ENCODE measurements at places on chromosomes 4 and X.

GRCh38 chr4:70678383-70678999, 9.8 kb upstream of the UTP3 start:
- no peak for DNase-seq

DNA sequence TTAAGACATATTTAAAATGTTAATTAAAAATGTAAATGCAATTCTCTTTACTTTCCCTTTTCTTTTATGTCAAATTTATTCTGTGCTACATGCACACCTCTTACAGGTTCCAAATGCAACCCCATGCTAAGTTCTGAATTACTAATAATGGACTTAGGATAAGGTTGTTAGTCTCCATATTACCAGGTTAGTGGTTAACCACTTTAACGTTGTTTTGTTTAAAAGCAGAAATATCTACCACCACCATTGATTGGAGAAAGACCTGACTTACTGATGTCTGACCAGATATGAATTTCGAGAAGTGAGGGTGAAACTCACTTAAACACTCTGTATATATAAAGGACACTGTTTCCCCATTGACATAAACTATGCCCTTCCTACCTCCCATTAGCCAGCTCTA, 6.9 kb upstream of the TRPC3 start:
- DNase-seq: no peak

DNA sequence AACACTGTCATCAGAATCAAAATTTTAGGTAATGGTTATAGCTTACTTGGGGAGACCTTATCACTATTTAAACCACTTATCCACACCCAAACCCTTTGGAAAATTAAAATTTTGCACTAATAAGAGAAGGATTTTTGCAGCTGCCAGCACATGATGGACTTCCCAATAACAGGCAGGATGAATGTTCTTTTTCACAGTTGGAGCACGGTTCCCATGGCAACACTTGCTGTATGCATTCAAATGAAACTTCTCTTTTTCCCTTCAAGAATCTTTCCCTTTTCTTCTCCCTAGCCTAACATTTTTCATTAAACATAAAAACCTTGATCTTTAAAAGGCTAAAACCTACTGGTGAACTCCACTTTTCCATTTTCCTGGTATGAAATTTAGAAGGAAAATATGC, 768.2 kb downstream of the KCTD8 start:
- DNase-seq: no peak

GRCh38 chr4:174320494-174321199, 36.9 kb downstream of the CEP44 start:
- no peak for DNase-seq

DNA sequence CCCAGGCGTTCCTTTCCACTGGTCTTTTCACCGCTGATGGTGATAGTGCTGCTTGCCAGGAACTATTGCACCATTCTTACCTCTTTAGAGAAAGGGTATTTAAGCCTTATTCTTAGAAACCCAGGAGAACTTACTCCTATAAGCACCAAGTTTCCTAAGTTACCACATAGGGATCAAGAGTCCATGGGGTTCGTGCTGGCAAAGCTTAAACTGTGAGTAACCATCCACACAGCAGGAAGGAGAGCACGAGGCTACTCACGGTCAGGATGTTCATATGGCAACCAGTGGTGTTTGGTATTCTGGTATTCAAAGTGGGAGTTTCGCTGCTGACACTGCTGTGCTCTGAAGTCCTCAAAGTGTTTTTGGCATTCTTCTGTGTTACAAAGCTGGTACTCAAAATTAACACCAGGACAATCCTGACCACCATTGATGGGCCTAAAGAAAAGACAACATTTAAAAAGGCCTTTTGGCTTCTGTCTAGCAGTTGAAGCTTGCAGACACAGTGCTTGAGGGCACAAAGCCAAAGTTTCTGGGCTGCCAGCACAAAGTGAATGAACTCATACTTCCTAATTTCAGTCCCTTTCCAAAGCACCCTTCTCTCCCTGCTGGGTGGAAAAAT, 256.9 kb downstream of the ADAMTS3 start:
- no peak for DNase-seq

DNA sequence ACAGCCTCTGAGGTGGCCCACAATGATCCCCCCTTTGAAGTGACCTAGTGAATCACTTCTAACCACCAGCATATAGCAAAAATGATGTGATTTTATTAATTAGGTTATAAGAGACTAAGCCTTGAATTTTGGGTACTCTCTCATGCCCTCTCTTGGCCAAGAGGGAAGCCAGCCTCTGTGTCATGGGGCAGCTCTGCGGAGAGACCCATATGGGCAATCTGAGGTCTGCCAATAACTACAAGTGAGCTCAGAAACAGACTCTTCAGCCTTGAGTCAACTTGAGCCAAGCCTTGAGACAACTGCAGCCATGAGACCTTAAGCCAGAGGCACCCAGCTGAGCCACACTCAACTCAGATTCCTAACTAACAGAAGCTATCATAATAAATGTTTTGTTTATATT, 45.7 kb downstream of the MANBA start:
- DNase-seq: no peak

DNA sequence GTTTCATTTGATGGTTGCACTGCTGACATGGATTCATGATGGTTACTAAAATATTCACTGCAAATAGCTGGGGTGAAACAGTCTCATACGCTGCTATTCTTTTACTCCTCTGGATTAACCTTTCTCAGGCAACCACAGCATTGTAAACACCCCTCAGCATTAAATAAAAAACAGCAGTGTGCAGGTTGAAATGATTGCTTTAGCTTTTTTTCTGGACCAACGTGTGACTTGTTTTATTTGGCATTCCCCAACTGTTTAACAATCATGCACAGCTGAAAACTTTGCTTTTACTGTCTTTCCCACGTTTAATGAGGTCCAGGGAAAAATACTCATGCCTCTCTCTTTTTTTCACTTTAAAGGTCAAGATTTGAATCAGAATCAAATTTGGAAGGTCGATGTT, 490.8 kb downstream of the RAPGEF2 start:
- no peak for DNase-seq

- DNase-seq: no peak
Observed at GRCh38 chr4:162274354-162274753, 110.6 kb upstream of the FSTL5 start.

DNA sequence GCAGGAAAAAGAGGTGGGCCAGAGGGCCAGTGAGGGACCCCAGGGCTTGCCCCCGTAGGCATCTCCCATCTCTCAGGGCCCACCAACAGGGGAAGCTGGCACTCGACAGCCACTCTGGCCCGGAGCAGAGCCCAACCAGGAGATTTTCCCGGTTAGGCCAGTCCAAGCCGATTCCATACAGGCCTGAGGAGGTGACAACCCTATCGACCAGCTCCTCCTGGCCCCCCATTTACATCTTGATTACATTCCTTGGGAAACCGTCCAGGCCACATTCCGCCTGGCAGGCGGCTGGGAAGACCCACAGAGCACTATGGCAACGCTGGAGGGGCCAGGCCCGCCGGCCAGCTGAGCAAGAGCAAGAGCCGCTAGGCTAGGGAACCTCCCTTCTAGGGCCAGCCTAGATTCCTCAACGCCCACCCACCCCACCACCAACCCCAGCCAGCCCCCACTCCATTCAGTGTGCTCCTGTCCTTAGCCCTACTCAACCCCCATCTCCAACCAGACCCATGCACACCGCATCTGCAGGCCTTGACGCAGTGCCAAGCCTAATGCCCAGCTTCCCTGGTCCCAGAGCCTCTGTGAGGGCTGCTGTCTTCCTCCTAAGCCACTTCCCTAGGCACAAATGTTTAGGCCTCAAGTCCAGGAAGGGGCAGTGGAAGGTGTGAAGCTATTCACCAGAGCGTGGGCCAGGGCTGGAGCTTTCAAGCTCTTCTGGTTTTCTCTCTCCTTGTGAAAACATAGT, 161.2 kb downstream of the EFNB1 start:
- no peak for DNase-seq

GRCh38 chr4:41257257-41257901, 651 bp downstream of the UCHL1 start:
- peak; percentile 32 for DNase-seq

DNA sequence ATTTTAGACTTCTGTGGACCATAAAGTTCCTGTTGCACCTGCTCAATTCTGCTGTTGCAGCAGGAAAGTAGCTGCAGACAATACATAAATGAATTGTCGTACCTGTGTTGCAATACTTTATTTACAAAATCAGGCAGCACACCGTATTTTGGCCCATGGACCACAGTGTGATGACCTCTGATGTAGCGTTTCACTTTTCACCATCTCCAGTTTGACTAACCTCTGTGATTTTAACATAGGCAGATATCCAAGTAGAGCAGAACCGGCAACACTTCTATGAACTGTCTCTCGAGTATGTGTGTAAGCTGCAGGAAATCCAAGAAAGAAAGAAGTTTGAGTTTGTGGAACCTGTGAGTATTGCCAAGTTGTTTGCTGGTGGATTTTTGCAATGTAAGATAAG, 132.7 kb downstream of the ARHGAP10 start:
- no peak for DNase-seq

DNA sequence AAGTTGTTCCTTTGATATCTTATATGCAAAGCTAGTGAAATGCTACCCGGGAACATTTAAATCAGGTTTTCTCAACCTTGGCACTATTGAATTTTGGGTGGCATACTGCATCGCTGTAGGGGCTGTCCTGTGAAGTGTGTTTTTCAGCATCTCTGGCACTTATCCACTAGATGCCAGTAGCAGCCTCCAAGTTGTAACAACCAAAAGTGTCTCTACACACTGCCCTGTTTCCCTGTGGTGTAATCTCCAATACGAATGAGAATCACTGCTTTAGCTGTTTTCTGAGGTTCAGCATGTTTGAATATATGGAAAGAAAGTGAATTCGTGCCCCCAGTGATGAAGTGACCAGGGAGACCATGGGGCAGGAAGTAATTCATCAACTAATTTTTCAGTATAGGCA, 551.6 kb upstream of the PRKX start:
- no peak for DNase-seq

DNA sequence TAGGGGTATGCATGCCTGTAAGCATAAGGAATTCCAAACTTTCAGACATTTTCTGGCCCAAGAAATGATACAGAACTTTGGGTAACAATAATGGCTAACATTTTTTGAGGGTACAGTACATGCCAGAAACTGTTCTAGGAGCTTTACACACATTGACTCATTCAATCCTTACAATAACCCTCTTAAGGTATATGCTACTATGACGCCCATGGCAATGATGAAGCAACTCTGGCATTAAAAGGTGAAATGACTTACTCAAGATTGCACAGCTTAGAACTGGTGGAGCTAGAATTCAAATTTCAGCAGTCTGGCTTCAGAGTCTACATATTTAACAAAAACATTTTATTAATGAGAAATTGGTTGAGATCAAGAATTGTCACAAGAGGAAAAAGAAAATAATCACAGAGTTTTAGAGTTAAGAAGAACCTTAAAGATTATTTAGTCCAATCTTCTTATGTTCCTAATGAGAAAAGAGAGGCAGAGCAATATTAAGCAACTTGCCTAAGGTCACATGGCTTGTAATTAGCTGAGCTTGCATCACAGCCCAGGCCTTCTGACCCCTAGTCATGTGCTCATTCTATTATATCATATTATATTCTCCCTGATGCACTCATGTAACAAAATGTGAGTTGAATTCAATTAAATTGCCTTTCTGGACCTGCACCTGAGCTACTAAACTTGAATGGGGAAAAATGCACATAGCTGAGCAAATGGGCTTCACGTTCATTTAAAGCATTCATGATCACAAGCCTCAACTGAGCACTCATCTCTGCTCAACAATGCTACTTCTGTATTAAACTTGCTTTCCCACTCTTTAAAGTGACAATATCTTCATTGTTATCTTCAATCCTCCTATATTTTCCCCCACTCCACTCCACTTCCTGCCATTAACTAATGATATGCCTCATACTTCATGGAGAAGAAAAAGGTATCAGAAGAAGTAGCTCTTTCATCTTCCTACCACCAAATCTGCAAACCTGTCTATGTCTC, 73.2 kb downstream of the ENOX2 start:
- no peak for DNase-seq

- no peak for DNase-seq
Observed at GRCh38 chrX:74372272-74372671, 49.0 kb upstream of the SLC16A2 start.

DNA sequence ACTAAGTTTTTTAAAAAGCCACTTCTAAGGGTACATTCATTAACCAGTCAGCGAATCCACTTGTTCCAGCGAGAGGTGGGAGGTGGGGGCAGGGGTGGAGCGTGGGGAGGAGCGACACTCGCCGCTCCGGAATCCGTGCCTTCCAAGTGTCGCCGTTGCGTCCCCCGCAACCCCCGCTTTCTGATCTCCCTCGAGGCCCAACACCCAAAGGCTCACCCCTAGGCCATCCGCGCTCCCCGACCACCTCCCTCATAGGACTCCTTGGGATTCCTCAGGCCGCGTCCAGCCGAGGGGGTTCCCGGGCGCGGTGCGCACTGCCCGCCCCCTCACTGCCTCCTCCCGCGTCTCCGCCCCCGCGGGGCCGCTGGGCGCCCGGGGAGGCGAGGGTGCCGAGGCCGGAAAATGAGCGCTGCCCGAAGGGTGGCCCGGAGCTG, 108.1 kb upstream of the STOX2 start:
- no peak for DNase-seq

Data from stimulated activated CD4-positive, alpha-beta T cell treated with anti-CD3 and anti-CD28 coated beads, Interleukin-2, amount 100 ng/mL, for 4 hours (primary cell).